Naive thymus-derived CD4-positive, alpha-beta T cell (primary cell): ENCODE measurements at places on chromosomes 3 and 15.

GRCh38 chr3:28948685-28949084 lies 332.2 kb upstream of the RBMS3 start:
- no peak for DNase-seq

GRCh38 chr3:117820658-117821299 lies 1111.2 kb downstream of the TUSC7 start:
- DNase-seq, result no peak

- no peak for DNase-seq
Measured at GRCh38 chr3:160980740-160981139, 124.4 kb downstream of the B3GALNT1 start.

GRCh38 chr15:92092289-92093105 lies 239.0 kb downstream of the SLCO3A1 start:
- DNase-seq, result no peak

DNA sequence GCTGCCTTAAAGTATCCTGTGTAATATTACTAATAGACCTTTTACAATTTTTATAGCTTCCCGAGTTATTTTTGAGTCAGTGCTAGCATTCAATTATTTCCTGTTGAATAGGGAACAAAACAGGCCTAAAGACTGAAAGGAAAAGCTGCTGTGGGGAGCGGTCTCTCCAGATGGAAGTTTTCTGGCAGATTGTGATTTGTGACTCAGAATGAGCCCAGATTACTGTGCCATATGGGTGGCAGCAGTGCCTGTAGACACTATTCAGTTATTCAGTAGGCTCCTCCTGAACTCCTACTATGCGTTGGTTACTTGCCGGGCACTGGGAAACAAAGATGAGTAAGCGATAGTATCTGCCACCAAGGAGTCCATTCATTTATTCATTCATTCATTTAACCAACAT lies 211.8 kb downstream of the CHST2 start:
- no peak for DNase-seq

DNA sequence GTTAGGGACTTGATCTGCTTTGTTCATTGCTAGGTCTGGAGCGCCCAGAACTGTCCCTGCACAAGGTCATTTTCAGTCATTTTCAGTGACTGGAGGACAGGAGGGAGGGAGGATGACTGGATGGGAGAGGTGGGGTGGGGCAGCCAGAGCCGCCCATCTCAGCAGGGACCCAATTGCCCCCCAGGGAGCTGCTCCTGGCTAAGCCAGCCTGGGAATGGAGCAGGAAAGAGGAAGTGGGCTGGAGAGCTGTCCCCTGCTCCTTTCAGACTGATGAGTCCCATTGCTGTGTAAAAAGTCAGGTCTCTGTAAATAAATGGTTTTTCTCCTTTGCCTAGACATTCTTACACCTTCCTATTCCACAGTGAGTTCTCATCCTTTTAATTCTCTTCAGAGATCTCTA lies 98.4 kb upstream of the RAD18 start:
- no peak for DNase-seq

- no peak for DNase-seq
Measured at GRCh38 chr3:50627407-50628051, 10.6 kb downstream of the MAPKAPK3 start.

DNA sequence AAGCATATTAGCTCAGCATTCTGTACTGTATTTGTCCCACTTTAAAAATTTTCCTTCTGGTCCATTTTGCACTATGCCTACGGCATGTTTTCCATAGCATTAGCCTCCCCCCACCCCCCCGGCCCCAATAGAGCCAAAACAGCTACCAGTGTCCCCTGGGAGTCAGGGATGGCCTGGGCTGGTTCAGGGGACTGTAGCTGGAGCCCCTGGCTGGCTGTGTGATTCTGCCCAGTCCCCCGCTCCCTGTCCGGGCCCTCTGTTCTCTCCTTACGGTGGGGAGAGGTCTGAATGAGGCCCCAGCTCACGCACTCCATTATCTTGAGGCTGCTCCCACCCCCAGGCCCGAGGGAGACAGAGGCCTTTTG lies 70.1 kb downstream of the KLF15 start:
- no peak for DNase-seq

GRCh38 chr15:70451821-70452653 lies 311.3 kb downstream of the UACA start:
- DNase-seq, result no peak

DNA sequence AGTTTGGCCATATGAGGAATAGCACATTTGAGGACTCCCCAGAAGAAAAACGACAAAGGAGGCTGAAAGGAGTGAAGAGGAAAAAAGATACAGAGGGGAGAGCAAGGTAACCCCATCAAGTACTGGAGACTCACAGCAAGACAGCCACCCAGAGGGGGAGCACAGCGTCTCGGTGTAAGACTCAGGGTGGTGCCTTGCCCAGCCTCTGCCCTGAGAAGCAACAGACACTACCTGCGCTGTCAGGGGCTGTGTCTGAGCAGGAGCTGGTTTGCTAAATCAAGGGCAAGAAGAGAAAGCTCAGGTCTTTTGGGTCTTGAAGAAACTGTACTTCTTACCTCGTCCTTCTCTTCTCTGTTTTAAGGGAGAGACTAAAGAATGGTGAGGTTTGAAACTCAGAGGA lies 27.9 kb downstream of the FBXO45 start:
- DNase-seq, result no peak

- no peak for DNase-seq
Measured at GRCh38 chr3:65178703-65179102, 490.9 kb upstream of the ADAMTS9 start.

DNA sequence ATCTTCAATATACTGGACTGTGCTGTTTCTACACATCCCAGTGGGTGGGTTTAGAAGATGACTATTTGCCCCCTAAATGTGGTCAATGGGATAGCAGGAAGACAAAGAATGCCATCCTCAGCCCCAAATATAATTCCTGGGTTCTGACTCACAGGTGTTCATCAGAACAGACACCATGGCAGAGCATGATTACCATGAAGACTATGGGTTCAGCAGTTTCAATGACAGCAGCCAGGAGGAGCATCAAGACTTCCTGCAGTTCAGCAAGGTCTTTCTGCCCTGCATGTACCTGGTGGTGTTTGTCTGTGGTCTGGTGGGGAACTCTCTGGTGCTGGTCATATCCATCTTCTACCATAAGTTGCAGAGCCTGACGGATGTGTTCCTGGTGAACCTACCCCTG lies 3.0 kb downstream of the CXCR6 start:
- no peak for DNase-seq

- DNase-seq, result no peak
Measured at GRCh38 chr3:134029734-134030378, at the start of gene SLCO2A1. Gene SLCO2A1 (minus strand): TSS chr3:134029925. CDS start chr3:134029802, 123 bp downstream.

- no peak for DNase-seq
Measured at GRCh38 chr3:127041933-127042332, 59.0 kb downstream of the PLXNA1 start.

GRCh38 chr3:184514171-184514490 lies 47.5 kb upstream of the EPHB3 start:
- DNase-seq, result no peak

DNA sequence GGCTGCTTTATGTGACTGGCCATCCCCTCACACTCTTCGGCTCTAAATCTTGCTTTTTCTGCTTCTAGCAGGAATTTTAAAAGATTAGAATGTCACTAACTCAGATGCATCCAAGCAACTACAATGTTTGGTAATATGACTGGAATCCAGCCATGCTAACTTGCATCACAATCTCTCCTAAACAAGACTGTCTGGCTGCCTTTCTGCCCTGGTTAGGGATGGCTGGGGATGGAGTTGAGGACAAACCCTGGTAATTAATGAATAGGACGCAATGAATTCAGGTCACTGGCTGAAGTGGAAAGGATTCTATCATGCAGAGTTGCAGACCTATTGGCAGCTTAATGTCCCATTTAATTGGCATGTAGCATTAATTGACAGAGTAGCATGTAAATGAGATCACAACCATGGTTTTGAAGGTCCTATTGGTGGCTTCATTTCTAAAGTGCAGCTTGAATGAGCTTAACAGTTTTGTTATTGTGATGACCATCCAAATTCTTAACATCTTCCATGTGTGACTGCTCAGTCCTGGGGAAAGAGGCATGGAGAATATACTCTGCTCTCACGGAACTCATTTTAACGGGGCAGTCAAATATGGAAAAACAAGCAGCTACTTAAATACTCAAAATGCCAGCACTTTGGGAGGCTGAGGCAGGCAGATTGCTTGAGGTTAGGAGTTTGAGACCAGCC lies 21.7 kb downstream of the NMNAT3 start:
- no peak for DNase-seq

DNA sequence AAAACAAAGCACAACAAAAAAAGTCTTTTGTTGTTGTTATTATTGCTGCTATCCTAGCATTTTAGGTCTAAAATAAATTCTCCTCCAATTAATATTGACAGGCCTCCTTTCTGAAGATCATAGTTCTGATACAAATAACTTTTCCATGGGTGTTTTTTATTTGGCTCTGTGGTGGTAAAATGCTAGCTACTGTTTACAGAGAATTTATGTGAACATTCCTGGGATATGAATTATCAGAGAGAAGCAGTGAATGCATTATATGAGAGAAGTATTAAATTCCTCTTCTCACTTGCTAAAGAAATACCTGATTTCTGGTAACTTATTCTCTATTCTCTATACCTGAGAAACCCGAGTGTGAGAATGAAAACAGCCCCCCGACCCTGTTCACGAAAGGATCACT lies 57.5 kb upstream of the TMCO5A start:
- no peak for DNase-seq

DNA sequence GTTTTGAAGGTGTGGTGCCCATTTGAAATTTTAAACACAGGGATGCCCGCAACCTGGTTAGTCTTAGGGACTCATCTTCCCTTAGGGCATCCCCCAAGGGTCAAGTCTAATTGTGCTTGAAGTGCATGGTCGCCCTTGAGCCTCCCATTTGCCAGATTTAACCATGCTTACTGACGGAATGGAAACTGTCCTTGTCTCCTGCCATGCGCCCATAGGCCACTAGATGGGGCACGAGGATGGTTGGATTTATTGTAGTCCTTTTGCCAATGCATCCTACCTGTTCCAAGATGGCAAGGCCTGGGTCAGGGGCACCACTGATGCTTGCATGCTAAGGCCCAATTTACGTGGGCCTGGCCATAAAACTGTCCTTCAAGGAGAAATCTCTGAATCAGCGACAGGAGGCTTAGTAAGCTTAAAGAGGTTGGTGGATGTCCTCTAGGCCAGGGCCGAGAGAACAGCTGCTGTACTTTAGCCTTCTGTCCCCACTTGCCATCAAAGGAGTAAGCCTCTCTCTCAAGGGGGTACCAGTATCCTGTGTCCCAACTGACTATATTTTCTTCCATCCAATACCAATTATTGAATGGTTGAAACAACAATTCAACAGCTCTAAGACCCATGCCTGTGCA lies 355.4 kb downstream of the OTOL1 start:
- DNase-seq, result no peak

GRCh38 chr3:69563151-69563550 lies 176.1 kb upstream of the MITF start:
- DNase-seq, result no peak

DNA sequence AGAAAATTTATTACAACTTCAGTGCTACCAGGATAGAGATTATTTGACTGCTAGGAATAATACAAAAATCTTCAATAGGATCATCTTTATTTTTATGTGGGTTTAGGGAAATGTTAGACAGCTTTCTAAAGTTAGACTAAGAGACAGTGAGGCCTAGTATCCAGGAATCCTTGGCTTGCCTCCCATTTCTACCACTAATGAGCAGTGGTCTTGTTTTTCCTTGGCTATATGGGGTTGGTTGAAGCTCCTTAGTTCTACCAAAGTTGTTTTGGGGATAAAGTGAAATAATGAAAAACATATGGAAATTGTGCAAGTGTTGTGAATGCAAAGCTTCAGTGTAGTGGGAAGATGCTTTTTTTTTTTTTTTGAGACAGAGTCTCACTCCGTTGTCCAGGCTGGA lies 16.8 kb downstream of the AP4E1 start:
- no peak for DNase-seq

DNA sequence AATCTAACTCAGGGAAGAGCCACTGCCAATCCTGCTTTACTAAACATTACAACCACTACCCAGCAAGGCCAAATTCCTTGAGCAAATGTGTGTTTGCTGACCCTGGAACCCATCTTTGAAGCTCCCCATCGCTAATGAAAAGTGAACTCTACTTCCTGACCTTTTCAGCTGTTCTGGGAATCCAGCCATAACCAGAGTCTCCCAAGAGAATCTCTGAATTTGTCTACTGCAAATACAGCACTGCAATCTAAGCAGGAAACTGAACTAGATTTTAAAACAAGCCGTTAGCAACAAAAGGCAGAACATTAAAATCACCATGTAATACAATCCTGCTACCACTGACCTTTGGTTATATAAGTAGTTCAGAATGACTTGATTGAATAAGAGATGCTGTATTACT lies 309.2 kb downstream of the MAGI1 start:
- DNase-seq, result no peak

GRCh38 chr3:156395961-156396710 lies 158.8 kb downstream of the SSR3 start:
- no peak for DNase-seq

GRCh38 chr3:196638861-196639482 lies 522 bp upstream of the NRROS start:
- DNase-seq, result peak; percentile 29

DNA sequence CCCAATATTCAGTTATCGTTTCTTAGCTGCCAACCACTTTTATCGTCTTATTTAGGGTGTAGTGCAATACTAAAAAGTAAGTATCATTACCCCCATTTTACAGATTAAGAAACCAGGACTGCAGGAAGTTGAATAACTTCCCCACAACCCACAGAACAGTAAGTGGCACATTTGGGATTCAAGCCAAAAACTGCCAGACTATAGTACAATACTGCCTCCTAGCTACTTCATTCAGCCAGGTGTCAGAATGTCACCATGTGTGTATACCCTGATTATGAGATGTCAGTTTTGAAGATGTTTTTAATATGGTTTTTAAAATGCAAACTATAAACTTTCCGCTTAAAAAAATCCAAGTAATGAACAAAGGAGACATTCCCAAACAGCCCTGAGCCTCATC lies 74.2 kb upstream of the PROK2 start:
- DNase-seq, result peak; percentile 47

- no peak for DNase-seq
Measured at GRCh38 chr3:172776049-172776717, 25.7 kb downstream of the ECT2 start.

DNA sequence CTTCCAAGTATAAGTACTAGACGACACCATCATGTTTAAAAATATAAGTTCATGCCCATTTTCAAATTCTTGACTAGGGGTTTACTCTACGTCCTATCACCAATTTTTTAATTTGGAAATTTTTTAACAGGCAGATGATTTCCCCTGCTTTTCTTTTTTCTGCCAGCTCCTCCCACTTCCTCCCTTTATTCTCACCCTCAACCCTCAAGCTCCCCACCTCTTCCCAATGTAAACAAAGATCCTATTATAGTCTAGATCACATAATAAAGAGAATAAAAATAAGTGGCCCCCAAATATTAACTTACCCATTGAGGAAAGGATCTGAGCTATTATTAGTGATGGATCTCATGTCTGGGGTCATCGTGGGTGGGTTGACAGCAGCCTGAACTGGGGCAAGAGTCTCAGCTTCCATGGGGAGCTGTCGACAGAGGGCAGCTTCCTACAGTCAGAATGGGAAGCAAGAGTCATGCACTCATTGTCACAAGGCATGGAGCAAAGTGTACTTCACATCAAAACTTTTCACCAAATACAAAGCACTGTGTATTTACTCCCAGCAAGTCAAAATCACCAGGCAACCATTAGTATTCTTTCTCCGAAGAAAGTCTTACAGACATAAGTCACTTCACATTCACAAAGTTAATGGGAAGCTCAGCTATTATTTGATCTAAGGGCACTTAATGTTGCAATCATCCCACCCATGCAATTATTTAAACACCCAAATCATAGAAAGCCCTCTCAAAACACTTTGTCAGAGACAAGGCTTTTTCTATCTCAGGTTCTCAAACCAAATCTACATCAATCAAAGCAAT lies 53.2 kb downstream of the TM4SF4 start:
- DNase-seq, result no peak

- no peak for DNase-seq
Measured at GRCh38 chr15:51931638-51932037, 39.9 kb downstream of the LEO1 start.
